ENCODE measurements at places on chromosomes 4 and X.

GRCh38 chrX:43108828-43109227 is 330.9 kb upstream of the PPP1R2C start:
- DNase-seq = no peak

DNA sequence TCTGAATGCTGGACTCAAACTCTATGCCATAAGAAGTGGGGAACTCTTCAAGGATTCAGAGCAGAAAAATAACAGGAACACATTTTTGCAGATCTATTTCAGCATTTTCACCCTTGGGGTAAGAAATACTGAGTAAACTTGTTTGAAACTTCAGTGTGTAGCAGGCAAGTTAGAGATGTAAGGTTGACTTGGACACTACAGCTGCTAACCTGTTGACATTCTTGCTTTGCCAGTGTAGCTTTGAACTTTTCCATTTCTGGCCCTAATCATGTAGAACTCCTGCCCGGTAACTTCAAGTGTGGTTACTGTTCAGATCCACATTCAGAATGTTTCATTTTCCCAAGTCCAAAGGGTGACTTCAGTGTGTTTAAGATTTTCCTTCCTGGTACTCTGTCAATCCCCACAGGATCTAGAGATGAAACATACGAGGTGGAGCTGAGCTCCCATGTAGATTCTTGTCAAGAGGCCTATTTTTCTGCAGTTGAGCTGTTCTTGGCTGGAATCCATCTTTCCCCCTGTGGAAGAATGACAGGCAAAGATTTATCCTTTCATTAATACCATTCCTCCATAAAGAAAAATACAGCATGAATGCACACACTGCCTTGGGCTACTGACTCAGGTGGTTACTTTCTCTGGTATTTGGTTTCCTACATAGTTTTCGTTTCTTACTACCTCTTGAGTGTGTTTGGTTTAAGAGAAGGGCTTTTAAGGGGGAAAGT is 34.1 kb downstream of the FHDC1 start:
- DNase-seq = no peak

DNA sequence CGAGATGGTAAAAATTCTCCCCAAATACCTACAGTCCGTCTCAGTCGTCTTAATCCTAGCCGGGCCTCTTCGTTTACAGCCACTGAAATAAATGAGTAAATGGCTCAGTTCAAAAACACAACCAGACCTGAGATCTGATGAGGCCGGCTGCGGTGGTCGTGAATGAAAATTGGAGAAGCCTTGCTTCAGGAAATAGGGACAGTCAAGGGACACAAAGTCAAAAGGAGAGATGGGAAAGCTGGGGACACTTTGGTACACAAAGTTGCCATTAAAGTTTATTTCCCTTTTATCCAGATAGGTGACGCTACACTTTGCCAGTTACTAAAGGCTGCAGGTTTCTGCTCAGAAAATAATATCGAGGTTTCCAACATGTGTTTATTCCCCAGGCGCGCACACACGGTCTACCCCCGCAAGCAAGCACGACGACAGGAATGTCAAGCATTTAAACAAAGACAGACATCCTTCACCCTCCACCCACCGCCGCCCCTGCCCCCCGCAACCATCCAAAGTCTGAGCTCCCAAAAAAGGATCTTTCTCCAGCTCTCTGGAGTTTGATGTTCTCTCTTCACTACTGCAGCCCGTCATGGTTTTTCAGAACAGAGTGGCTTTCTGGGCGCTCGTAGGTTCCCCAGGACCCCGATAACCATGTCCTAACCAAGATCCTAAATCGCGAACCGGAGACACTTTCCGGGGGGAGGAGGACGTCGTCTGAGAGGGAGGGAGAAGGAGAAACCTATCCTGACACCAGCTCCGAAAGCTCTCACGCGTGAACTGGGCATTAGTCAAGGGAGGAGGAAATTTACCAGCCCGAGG is 1.3 kb upstream of the PCDH7 start:
- DNase-seq = no peak

- DNase-seq = no peak
These were observed 17.4 kb upstream of the USP46 start for GRCh38 chr4:52676536-52676935.

DNA sequence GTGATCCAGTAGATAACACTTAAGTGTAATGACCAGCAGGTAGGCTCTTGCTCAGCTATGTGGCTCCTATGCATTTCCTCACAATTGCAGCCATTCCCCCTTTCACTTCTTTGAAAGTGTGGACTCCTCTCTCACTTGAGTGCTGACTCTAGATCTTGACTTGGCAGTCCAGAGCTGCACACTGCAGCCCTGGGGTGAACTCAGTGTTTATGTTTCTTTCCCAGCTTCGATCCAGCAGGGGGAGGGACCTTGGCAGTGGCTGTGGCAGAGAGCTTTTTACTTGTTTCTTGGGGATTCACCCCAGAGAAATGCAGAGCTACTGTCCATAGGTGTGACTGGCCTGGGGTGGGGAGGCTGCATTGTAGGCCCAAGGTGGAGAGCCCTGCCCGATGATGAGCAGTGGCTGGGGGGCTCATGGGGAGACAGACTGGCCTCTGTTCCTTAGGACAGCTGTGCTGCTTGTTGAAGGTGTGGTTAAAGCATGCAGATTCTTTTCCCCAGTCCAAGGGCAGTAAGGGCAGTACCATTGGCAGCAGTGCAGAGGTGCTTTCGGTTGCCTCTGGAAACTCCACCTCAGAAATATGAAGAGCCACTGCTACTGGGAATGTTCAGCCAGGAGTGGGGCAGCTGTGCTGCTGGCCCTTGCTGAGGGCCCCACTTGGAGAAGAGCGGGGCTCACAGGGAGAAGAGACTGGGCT is 134.7 kb downstream of the SH3BGRL start:
- no peak for DNase-seq
